Stimulated activated CD8-positive, alpha-beta memory T cell treated with anti-CD3 and anti-CD28 coated beads, Interleukin-4, amount 100 ng/mL, for 1 hour (primary cell): ENCODE measurements at places on chromosomes 5 and 9.

DNA sequence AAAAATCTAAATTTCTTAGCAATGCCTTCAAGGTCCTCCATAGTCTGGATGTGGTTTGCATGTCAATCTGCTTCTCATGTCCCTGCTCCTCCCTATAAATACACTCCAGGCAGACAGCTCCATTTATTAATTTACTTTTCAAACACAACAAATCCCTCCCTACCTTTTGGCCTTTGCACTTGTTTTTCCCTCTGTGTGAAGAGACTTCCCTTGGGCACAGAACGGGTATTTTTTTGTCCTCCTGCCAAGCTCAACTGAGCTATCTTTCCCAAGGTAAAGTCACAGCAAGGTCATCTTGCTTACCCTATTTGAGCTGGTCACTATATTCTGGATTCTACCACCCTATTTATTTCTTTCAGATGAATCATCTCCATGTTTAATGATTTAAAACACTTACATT, 159.6 kb upstream of the ANKH start:
- DNase-seq: no peak

DNA sequence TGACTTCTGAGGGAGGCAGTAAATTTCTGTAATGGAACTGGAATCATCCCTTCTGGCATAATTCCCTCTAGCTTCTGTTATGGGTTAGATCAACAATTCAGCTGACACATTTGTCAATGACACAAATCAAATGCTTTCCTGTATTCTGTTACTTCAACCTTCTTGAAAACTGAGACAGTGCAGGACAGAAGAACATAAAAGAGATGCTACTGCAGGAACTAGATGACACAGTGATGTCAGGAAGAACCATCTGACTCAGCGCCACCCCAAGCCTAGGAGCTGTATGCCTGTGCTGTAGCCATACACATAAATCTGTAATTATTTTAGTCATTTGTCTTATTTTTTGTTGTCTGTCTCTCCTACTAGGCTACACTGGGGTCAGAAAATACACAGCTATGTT, 18.2 kb upstream of the CEP120 start:
- no peak for DNase-seq

GRCh38 chr5:111774525-111774924, 17.5 kb upstream of the NREP start:
- no peak for DNase-seq

- DNase-seq: no peak
Measured at GRCh38 chr5:169263591-169263990, 37.3 kb downstream of the SLIT3 start.

GRCh38 chr5:148267962-148268361, 632 bp upstream of the SPINK13 start:
- DNase-seq: no peak
